ENCODE measurements at places on chromosomes 11 and 22. TPM values are rescaled to one million over a fixed set of nuclear protein-coding genes. Genes with fewer than 3 reads are reported as not detected.

DNA sequence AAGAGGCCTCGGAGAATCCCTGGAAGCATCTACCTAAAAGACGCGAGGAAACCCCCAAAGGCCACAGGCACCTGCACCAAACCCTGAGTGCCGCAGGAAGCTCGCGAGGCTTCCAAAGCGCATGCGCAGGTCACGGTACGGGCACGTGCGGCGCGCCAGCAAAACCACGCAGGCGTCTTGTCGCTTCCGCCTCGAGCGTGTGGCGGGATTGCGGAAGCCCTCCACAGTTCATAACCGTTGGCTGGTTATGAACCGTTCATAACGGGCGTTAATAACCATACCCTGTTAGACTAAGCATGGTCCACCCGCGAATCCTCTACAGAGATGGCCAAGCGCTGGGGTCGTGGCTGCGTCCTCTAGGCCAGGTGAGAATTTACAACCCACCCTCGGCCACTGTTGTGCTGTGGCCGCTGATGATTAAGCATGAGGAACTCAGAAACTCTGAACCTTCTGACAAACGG lies 46.4 kb downstream of the MORC2 start:
- DNase-seq: no peak

DNA sequence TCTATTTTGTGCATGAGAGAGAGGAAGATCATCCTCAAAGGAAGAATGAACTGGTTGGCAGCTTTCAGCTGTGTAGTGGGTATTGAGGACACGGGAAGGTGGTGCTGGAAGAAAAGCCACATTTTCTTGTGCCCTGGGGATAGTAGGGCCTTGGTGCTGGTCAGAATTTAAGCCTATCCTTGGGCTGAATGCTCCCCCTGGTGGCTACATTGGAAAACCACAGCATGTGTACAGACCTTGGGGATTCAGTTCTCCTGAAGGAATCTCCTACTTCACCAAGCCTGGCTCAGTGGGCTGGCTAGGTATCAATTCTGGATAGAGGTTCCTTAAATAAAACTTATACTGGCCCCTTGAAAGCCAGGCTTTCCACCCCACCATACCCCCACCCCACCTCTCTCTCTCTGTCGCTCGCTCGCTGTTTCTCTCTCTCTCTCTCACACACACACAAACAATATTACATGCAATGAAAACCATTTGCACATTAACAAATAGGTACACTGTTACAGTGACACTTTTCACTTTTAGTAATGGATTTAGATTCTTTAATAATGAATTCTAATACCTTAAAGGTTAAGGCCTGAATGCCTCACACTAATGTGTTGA lies 2.8 kb upstream of the OR51M1 start:
- DNase-seq: peak; percentile 30

Gene CAPN5
- 24.5 TPM for polyA plus RNA-seq

DNA sequence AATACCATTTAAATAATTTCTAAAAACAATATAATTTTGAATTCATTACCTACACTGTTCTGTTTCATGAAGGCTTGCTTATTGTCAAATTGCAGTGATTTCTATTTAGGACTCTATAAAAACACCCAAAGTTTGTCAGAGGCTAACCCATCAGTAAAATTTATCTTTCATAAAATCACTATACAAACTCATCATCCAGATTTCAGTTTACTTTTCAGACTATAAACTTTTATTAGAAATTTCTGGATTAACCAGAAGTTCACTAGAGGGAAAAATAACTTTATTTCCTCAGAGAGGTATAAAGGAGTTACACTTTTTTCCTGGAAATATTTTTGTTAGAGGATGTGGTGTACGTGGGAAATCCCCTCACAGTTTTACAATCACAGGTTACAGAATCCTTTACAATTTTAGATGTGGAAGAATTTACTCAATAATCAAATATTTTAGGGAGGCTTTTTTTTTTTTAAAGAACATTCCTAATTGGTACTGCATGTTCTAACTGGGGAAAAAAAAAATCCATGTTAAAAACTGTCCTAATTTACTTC lies 176.7 kb downstream of the SWAP70 start:
- no peak for DNase-seq

DNA sequence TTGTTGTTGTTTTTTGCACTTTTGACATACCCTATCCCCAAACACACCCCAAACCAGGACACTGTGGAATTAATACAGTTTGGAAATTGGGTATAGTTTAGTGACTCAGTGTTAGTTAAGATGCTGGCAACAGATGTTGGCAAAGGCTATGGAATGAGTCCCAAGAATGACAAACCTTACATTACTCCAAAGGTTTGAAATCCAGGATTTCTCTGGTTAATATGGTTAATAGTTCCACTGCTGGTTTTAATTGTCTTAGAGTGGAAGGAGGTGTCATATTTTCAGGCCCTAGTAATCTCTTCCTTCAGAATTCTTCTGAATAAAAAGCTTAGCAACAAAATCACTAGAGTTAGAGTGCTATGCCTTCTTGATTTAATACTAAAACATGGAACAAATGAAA lies 775 bp downstream of the LPXN start:
- no peak for DNase-seq

Gene FAM180B
- 0.19 TPM for polyA plus RNA-seq

DNA sequence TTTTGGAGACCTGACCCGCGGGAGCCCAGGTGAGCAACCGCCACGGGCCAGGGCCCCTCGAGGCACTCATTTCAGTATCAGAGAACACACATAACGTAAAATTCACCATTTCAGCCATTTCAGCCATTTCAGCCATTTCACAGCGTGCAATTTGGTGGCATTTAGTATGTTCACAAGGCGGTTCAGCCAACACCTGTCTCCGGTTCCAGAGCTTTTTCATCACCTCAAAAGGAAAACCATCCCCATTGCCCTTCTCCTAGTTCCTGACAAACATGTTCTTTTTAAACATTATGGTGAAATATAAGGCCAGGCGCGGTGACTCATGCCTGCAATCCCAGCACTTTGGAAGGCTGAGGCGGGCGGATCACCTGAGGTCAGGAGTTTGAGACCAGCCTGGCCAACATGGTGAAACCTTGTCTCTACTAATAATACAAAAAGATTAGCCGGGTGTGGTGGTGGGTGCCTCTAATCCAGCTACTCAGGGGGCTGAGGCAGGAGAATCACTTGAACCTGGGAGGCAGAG lies 119.3 kb downstream of the KCNQ1 start:
- DNase-seq: no peak

Gene DCHS1
- 27.8 TPM for polyA plus RNA-seq

- no peak for DNase-seq
Observed at GRCh38 chr22:36991206-36991605, 28.0 kb downstream of the TST start.

Gene GLYAT
- polyA plus RNA-seq: 185 TPM

Gene CCDC88B
- 2.0 TPM for polyA plus RNA-seq

DNA sequence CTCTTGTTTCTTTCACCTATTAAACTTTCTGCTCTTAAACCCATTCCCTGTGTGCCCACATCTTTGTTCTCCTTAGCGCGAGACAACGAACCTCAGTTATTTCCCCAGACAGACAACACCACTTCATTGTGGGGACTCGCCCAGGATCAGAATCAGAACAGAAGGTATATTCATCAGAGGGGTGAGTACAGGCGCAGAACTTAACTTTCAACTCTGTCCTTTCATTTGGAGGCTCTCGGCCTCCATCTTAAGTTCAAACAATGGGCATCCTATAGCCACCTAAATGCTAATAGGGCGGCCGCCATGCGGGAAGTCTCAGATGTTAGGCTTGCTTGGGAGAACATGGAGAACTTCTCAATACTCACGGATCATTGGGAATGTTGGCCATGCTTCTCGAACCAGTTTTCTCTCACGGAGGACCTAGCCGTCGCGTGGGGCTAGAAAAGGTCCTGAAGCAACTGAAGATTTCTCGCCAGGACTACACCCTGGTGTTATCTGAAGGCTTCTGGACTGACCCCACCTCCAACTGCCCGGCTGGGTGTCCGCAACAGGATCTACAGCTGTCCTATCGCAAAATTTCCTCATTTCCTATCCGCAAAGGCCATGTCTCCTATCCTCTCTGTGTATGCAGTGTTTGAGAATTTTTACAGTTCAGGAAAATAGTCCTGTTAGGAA lies 13.4 kb upstream of the HYLS1 start:
- no peak for DNase-seq

GRCh38 chr11:45900916-45901617 lies 6.0 kb downstream of the FREY1 start:
- DNase-seq: no peak

DNA sequence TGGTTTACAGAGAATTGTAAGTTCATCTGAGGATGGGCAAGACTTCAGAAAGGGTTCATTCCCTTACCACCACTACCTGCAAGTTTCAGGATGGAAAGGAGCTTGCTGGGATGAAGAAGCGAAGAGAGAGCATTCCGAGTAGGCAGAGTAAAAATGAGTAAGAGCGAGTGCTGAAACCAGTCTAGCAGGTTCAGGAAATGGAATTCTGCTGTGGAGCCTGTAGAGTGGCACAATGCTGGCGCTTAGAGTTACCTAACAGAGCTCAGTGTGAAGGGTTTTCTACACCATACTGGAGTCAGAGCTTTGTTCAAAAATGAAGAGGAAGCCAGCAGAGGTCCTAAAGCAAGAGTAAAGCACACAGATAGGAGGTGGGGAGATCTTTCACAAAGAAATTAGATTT lies 179.2 kb upstream of the ZC3H12C start:
- no peak for DNase-seq

DNA sequence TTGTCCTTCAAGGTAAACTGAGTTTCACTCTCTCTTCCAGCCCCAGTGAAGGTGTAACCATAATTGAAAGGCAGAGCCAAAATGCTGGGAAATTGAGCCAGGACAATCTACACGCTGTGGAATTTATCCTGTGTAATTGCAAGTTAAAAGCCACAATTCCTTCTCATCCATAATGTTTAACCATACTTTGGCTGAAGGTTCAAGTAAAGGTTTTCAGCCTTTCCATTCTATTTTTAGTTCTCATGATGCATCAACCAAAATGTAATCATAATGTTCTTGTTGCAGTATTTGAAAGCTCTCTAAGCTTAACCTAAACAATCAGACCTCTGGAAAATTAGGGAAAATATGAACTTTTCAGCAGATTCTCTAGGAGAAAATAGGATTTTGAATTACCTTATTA lies 14.0 kb upstream of the ARHGAP42 start:
- DNase-seq: no peak

Gene GRAP2
- polyA plus RNA-seq: 1.7 TPM
